ENCODE measurements at places on chromosomes 5 and 9.

DNA sequence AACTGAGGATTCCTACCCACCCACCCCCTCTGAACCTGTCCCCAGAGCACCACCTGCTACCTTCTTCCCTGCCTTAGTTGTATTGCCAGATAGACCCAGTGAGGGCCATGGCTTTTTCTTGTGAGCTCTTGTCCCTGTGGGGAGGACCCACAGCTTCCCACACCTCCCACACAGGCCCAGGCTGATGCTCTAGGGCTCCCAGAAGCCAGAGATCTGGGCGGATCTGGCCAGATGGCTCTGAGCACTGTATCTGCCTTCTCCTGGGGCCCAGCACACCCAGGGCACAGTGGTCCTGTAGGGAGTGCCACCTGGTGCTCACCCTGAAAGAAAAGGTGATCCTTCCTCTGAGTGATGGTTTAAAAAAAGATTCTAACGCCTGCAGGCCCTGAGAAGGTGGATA, 131.7 kb downstream of the DAB2IP start:
- no peak for DNase-seq

- no peak for DNase-seq
Measured at GRCh38 chr5:175104677-175105076, 339.3 kb downstream of the DRD1 start.

DNA sequence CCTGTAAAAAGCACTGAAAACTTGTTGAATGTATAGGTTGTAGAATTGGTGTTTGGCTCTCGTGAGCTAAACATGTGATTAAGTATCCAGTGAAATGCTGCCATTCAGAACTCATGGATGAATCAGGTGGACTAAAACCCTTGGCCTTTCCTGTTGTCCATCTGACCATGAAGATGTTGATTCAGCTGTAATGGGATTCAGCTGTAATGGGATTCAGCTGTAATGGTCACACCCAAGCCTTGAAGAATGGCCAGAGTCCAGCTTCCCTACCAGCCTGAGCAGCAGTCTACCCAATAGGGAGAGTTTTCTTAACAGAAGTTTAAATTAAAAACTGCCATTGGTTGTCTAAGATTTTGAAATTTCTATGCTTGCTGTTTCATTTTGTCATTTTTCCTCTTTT, 18.1 kb downstream of the MAMDC2 start:
- DNase-seq = no peak

DNA sequence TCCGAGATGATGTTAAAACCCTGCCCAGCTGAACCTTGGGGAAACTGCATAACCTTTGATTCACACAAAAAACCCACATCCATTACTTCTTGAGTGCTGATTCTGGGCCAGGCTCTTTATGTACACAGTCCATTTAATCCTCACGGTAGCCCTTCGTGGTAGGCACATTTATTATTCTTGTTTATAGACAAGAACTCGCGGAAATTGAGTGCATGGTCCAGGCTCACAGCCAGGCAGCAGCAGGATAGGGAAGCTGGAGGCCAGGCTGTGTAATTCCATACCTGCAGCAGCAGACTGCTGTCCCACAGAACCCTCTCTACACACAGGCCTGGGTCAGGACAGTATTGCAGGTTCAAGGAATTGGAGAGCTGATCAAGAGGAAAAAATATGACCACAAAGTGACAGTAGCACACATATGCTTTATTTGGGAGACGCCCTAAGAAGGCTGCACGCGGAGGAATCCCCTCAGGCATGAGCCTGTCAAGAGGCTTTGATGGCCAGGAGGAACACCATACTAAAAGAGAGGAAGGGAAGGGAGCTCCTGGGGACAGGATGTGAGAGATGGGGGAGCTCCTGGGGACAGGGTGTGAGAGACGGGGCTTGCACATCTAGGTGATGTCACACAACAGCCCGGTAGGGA, 28.4 kb upstream of the FAM120A start:
- no peak for DNase-seq

DNA sequence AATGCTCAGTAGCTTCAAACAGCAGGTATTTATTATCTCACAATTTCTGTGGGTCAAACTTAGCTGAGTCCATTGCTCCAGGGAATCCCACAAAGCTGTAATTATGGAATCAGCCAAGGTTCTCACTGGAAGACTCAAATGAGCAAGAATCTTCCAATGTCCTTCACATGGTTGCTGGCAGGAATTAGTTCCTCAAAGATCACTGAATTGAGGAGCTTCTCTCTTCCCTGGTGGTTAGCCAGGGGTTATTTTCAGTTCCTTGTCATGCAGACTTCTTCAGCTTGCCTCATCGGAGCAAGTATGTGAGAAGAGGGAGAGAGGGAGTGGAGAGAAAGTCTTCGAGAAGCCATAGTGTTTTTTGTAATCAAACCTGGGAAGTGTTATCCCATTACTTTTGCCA, 2331.9 kb downstream of the MAT2B start:
- DNase-seq = no peak

- DNase-seq = no peak
Measured at GRCh38 chr5:149435660-149436059, 56.6 kb upstream of the IL17B start.

DNA sequence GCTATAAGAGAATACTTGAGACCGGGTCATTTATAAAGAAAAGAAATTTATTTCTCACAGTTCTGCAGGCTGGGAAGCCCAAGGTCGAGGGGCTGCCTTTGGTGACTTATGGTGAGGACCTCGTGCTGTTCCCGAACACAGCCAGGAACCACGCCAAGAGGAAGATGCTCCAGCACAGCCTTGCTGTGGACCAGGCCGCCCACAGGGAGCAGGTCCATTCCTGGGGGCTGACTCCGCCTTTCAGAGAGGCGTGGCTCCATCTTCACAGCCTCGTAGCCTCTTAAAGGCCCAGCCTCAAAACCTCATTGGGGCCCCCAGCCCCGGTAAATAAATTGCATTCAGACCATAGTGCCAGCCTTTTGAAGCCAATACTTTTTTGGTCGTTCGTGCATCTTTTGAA, 93.5 kb upstream of the CACNA1B start:
- no peak for DNase-seq

- no peak for DNase-seq
Measured at GRCh38 chr9:2613730-2614271, 7.8 kb upstream of the VLDLR start.

GRCh38 chr5:64163135-64163534, 2.5 kb upstream of the RNF180 start:
- no peak for DNase-seq

DNA sequence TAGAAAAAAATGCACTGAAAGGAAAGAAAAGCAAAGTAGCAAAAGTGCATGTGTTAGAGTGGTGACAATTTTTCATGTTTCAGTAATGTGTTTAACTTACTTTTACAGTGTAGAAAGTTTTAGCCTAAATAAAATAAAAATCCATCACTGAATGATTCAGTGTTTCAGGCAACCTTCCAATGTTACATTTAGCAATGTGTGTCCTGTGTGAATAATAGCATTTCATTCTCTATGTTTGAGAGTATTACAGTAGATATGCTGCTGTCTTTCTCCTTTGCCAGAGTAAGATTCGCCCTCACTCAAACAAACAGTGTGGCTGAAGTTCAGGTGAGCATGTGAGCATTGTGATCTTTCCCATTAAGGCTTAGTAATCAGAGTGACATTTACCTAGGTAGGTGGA, 171.1 kb downstream of the TARS1 start:
- DNase-seq = no peak

- DNase-seq = no peak
Measured at GRCh38 chr9:764105-764524, 77.4 kb upstream of the DMRT1 start.

DNA sequence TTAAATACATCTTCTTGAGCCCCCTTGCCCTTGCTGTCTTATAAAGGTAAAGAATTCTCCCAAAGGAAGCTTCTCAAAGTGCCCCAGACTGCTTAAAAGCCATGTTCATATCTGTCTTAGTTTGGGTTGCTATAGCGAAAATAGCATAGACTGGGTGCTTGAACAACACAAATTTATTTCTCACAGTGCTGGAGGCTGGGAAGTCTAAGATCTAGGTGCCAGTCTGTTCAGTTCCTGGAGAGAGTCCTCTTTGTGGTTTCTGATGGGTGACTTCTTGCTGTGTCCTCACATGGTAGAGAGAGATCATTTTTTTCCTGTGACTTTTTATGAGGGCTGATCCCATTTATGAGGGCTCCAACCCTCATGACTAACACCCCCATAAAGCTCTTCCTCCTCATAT, 486.7 kb upstream of the ADAMTS16 start:
- no peak for DNase-seq

DNA sequence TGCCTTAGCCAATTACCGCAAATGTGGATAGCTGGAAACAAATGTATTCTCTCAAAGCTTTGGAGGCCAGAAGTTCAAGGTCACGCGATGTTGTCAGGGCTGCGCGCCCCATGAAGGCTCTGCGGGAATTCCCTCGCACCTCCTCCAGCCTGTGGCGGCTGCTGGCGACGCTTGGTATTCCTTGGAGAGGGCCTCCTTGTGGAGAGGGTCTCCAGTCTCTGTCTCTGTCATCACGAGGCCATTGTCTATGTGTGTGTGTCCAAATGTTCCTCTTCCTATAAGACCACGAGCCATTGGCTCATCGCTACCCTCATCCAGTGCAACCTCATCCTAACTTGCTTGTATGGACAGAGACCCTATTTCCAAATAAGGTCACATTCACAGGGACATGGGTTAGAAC, 97.5 kb downstream of the ANKRD33B start:
- DNase-seq = no peak

DNA sequence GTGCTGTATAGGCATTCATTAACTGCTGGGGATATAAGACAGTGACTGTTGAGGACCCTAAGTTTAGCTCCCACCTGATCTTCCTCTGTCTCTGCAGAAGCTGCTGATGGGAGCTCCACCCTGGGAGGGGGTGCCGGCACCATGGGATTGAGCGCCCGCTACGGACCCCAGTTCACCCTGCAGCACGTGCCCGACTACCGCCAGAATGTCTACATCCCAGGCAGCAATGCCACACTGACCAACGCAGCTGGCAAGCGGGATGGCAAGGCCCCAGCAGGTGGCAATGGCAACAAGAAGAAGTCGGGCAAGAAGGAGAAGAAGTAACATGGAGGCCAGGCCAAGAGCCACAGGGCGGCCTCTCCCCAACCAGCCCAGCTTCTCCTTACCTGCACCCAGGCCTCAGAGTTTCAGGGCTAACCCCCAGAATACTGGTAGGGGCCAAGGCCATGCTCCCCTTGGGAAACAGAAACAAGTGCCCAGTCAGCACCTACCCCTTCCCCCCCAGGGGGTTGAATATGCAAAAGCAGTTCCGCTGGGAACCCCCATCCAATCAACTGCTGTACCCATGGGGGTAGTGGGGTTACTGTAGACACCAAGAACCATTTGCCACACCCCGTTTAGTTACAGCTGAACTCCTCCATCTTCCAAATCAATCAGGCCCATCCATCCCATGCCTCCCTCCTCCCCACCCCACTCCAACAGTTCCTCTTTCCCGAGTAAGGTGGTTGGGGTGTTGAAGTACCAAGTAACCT, 22.1 kb downstream of the PCDHGC5 start:
- no peak for DNase-seq

DNA sequence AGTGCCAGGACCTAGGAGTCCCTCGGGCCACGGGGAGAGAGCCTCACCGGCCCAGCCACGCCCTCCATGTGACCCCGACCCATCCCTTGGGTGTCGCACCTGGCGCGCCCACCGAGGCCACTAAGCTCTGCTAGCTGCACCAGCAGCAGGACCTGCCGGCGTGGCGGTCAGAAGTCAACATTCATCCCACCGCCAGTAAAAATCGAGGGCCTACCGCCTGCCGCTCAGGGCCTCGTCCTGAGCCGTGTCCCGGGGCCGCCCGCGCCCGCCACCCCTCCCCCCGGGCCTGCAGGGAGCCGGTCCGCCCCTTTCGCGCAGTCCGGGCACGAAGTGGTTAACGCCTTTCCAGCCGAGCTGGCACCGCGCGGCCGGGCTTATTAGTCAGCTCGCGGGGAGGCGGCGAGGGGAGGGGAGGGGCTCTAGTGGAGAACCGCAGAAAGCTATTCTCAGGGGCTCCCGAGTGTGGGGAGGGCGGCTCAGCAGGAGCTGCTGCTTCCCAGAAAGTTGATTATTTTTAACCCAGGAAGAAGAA, 124.4 kb downstream of the C9orf50 start:
- peak; percentile 86 for DNase-seq

DNA sequence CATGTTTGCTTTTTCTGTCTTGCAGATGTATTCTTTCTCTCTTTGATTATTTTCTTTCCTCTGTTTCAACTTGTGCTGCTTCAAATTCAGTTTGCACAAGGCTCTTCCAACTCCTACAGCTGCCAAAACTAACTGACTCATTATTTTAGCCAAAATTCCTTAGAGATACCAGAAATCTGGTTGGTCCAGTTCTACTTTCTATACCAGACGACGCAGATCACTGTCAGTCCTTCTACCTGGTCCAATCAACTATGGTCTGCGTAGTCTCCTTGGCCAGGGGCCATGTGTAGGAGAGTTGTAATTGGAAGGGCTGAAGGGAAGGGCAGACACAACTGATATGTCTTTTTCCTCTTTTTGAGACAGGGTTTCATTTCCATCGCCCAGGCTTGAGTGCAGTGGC, 51.9 kb upstream of the JAK2 start:
- no peak for DNase-seq

DNA sequence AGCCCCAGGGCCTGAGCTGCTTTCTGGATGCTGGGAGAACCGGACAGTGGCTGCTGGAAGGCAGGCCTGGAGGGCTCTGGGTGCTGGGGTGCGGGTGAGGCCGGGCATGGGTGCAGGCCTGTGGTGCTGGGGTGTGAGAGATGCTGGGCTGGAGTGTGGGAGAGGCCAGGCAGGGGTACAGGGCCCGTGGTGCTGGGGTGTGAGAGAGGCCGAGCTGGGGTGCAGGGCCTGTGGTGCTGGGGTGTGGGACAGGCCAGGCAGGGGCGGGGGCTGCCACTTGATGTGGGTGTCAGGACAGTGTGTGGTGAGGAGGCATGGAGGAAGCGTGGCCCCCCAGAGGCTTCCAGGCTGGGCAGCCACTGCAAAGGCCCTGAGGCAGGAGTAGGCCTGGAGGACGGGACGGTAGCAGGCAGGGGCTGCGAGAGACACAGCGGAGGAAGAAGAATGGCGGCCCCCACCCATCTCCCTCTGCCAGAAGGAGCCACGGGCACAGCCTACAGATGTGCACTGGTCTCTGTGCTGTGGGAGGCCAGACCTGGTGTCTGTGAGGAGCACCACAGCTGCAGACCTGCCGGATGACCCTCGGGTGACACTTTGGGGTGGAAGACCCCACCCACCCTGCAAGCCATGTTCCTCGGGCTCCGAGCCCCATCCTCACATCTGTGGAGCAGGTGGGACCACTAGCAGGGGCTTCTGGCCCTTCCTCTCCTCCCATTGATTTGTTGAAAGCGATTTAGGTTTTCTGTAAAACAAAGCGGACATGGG, 9.3 kb downstream of the NKD2 start:
- no peak for DNase-seq

GRCh38 chr9:72132052-72132451, 17.2 kb upstream of the GDA start:
- no peak for DNase-seq

DNA sequence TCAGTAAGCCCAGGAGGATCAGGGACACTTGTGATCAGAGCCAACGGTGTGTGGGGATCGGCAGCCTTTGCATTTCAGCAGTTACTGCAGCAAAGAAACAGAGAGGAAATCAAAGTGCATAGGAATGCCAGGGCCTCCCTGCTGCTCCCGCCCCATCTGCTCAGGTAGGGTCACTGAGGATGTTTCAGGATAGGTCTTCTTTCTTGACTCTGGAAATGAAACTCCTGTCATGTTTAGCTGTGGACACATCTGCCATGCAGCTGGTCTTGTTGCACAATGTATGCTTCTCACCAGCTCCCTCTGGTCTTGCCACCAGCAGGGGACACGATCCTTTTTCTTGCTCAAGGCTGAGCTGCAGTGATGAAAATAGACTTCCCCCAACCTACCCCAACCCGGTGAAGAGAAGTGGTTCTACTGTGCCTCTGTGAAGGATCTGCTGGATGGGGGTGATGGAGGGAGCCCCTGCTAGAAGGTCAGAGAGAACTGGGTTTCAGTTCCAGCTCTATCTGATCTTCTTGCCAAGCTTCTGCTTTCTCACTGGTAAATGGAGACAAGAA, 185.2 kb upstream of the KLF4 start:
- DNase-seq = no peak

Data from activated CD4-positive, alpha-beta T cell treated with anti-CD3 and anti-CD28 coated beads, Interleukin-2, amount 50 U/mL, for 4 hours (primary cell).